ENCODE measurements at places on chromosomes 13 and 19. TPM values are rescaled to one million over a fixed set of nuclear protein-coding genes. Genes with fewer than 3 reads are reported as not detected.
A peak's percentile ranks its signal among the peaks of the same experiment; 100 is the strongest.

KLHL1 gene
- 1.6 TPM for total RNA-seq

ZNF221 gene
- total RNA-seq, result 29.1 TPM

IGSF23 gene
- total RNA-seq, result not detected

RASGRP4 gene
- total RNA-seq, result 1.3 TPM

PODNL1 gene
- total RNA-seq, result 2.4 TPM

- no peak for DNase-seq
These were observed 858.0 kb upstream of the SLITRK5 start for GRCh38 chr13:86813198-86813597.

DNA sequence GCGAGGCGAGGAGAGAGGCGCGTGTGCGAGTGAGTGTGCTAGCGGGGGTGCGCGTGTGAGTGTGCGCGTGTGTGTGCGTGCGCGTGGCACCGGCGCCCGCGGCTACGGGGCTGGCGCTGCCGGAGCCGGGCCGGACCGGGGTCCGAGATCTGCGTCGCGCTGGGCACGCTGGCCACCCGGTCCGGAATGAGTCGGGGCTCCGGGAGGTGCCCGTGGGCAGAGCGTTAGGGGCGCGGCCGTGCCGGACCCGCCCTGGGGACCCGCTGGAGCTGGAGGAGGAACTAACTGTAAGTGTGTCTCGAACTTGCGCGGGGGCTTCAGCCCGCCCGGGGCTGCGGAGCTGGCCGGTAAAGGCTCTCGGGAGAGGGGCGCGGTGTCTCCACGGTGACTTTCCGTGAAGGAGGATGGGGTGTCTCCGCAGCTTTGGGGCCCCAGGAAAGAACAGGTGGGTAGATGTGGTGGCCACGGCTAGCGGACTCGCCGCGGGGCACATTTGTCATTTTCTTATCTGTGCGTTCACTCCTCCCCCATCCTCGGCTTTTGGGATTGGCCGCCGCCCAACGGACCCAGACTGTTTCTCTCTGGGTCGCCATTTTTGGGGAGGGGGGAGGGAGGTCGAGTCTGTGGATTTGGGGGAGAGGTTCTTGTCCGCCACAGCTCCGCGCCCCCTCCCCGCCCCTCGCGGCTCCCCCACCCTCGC lies 10.1 kb upstream of the SOX1 start:
- no peak for DNase-seq

DNA sequence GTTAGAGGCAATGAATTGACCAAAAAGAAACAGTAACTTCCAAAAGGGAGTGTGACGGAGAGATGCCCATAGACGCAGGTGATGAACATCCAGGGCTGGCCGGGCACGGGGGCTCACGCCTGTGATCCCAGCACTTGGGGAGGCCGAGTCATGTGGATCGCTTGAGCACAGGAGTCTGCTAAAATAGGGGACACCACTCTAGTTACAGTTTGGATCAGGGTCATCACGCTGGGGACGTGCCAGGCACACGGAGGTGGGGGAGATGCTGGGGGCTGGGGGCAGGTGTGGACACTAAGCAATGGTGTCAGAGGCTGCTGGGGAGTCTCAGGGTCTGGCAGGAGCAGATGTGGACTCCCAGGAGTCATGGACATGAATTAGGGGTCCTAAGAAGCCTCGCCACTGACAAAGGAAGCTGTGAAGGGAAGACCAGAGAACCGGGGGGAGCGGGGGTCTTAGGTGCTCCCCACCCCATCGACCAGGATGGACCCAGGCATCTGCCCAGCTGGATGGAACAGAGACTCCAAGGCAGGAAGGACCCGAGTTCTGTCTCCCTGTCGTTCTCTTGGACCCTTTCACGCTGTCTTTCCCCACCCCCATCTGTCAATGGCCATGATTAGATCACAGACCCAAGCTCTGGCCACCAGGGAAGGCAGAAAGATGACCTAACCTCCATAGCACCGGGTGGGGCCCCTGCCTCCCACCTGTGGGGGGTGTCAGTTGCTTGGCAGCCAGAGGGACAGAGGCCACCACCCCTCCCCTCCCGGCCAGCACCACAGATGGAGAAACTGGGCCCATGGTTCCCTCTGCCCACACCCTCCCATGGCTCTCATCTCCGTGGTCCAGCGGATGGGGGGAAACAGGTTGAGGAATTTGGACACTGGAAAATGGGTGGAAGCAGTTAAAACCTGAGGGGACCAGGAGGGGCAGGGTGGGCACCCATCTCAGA lies 19.6 kb downstream of the CCDC8 start:
- no peak for DNase-seq

- no peak for DNase-seq
These were observed 73.2 kb upstream of the MCF2L start for GRCh38 chr13:112895521-112896465.

- no peak for DNase-seq
These were observed 10.2 kb downstream of the VSIG10L start for GRCh38 chr19:51331716-51332115.

- peak; percentile 74 for DNase-seq
These were observed at the start of gene AKT2 for GRCh38 chr19:40284501-40285352. TSS of gene AKT2 (minus strand) at chr19:40285345. CDS start at chr19:40265267, 20,078 bp downstream.

DNA sequence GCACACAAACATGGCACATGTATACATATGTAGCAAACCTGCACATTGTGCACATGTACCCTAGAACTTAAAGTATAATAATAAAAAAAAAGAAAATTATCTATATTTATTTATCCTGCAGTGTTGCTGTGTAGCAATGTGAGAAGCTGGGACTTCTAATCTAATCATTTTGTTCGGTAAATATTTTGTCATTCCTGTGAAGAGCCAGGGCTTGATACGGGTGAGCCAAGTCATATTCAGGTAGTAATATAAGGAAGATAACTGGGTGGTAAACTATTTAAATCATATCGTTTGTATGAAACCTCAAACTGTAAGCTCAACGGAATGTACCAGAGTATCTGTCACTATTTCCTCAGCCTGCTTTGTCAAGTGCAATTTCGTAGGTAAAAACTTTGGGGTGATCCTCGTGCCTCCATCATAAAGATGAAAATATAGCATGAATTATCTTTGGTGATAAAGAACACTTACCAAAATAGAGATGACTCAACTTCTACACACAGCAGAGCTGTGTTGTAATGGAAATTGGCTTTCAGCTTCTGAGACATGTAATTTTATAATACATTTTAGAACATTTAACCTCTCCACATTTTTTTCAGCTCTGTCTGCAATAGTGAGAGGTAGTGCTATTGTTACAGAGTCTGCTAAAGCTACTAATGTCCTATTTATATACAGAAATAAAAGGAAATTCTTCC lies 92.9 kb downstream of the PCDH9 start:
- DNase-seq, result no peak

- DNase-seq, result no peak
These were observed 66.9 kb downstream of the C13orf42 start for GRCh38 chr13:51044023-51044665.

DNA sequence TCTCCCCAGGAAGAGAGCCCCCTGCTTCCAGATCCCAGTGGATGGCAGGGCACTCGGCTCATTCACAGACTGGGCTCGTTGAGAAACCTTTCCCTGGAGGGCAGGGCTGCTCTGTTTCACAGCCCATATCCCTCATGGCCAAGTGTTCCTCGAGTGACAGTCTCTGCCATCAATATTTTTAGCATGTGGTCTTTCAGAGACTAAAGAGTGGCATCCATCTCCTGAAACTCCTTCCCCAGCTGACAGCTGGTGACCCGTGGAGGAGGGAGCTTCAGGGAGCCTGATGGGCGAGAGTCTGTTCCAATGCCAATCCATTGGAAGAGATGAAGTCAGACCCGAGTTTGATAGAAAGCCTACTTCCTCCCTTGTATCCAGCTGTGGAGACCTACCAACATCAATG lies 30.7 kb upstream of the ALOX5AP start:
- DNase-seq, result no peak

- DNase-seq, result no peak
These were observed 299.5 kb downstream of the ZNF536 start for GRCh38 chr19:30671622-30672051.

GRCh38 chr19:570937-571565 lies 1.3 kb upstream of the BSG start:
- no peak for DNase-seq

DNA sequence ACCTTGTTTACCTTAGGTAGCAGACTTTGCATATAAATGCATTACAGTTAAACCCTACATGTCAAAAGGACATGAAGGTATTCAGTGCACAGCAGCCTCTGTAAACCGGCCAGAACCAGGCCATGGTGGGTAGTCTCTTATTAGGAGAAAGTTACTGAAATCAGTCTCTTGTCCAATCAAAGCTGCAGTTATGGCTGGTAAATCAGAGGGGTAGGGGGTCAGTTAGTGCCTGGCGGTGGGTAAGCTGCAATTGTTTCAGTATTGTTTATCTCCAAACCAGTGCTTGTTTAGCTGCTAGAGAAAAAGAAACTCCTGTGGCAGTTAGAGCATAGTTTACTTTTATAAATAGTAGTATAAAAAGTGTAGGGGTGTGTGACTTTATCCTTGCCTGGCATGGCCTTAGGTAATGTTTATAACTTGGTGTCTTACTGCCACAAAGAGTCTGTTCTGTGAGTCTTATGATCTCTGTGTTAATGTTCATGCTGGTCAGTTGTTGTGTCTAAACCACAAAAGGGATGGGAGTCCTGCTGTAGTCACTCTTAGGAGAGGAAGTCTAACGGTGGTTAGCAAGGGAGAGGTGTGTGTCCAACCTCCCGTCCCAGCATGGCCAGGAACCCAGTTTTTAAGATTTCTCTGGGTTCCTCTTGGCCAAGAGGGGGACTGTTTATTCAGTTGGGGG lies 28.0 kb downstream of the CHST8 start:
- no peak for DNase-seq

DNA sequence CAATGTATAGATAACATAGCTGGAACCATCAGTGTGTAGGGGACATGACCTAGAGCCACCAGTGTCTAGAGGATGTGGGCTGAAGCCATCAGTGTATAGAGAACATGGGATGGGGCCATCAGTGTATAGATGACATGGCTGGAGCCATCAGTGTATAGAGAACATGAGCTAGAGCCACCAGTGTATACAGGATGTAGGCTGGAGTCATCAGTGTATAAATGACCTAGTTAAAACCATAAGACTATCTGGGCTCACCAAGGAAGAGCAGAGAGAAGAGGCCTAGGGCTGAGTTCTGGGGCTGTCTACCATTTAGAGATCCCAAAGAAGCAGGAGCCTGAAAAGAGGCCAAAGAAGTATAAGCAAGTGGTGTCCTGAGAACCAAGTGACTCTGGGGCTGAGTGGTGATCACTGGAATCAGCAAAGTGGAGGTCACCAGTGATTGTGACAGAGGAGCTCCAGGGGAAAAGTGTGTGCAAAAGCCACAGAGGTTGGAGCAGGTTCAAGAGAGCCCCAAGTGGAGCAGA lies 41.0 kb downstream of the RFX2 start:
- no peak for DNase-seq
